ENCODE measurements at places on chromosomes 7 and 10.

- DNase-seq, result no peak
These were observed 339.3 kb upstream of the POM121L12 start for GRCh38 chr7:52695973-52696595.

GRCh38 chr7:22712999-22713398 lies 14.0 kb upstream of the IL6 start:
- no peak for DNase-seq

DNA sequence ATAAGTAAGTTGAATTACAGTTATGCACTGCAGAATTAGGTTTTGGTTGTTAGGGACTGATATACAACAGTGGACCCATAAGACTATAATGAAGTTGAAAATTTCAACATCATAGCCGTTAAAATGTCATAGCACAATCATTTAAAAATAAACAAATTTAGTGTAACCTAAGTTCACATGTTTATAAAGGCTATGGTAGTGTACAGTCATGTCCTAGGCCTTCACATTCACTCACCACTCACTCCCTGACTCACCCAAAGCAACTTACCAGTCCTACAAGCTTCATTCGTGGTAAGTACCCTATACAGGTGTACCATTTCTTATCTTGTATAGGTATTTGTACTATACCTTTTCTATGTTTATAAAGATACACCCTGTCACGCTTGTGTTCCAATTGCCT lies 113.7 kb downstream of the RAB11FIP2 start:
- no peak for DNase-seq

DNA sequence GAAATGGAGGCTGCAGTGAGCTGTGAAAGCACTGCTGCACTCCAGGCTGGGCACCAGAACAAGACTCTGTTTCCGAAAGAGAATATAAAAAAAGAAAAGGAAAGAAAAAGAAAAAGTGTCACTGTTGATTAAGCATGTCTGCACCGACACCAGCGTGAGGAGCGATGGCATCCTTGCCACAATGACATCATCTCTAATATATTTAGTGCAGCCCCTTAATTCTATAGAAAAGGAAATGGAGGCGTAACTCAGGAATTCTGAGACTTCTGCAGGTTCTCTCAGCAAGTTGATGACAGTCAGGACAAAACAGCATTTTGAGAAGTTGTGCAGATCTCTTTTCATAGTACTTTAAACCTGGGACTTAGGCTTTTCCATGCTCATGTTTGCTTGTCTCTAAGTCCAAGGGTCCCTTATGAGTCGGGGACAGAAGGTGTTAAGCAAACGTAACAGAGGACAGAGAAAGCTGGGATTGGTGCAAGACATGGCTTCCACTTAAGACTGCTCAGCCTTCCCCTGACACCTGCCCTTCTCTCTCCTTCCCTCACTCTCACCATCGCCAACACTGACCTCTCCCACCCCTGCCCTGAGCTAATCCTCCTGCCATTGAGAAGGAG lies 16.9 kb upstream of the ANKRD1 start:
- DNase-seq, result no peak

GRCh38 chr7:125406111-125406510 lies 476.5 kb upstream of the POT1 start:
- no peak for DNase-seq

DNA sequence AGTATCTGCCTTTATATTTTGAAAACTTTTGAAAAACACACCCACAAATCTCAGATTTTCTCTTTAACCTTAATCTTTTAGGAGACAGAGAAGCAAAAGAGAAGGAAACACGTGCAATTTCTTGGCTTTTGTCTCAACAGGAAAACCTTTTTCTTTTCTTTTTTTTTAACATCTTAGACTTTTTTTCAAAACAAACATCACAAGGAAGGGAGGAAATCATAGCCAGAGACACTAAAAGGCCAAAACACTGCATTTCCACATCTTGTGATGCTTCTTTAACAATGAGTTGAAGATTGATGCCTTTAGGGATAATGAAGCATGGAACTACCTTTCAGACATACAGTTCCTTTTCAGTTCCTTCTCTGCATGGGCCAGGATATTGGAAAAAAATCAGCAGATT lies 136.6 kb upstream of the NRBF2 start:
- no peak for DNase-seq
